ENCODE measurements at places on chromosomes 12 and 14.

DNA sequence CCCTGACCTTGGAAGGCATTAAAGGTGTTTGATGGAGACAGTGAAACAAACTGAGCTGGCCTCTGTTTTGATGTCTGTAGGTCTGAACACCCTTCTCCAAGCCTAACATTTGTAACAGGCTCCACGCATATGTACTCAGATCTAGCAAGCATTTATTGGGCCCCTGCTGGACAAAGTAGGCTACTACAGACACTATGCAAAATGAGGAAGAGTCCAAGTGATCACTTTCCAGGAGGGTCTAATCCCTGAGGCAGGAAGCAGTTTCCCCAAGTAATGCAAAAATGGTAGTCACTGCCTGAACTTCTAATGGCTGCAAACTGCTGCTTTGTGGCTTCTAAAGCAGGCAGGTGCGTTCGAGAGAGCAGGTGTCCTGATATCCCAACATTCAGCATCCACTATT lies 405.8 kb downstream of the MED13L start:
- DNase-seq: no peak

GRCh38 chr12:2959192-2959504 lies at the start of gene TEAD4:
Gene TEAD4 (plus strand): TSS chr12:2959397.
- no peak for DNase-seq

- DNase-seq: no peak
Measured at GRCh38 chr12:59867689-59868088, 271.9 kb downstream of the SLC16A7 start.

DNA sequence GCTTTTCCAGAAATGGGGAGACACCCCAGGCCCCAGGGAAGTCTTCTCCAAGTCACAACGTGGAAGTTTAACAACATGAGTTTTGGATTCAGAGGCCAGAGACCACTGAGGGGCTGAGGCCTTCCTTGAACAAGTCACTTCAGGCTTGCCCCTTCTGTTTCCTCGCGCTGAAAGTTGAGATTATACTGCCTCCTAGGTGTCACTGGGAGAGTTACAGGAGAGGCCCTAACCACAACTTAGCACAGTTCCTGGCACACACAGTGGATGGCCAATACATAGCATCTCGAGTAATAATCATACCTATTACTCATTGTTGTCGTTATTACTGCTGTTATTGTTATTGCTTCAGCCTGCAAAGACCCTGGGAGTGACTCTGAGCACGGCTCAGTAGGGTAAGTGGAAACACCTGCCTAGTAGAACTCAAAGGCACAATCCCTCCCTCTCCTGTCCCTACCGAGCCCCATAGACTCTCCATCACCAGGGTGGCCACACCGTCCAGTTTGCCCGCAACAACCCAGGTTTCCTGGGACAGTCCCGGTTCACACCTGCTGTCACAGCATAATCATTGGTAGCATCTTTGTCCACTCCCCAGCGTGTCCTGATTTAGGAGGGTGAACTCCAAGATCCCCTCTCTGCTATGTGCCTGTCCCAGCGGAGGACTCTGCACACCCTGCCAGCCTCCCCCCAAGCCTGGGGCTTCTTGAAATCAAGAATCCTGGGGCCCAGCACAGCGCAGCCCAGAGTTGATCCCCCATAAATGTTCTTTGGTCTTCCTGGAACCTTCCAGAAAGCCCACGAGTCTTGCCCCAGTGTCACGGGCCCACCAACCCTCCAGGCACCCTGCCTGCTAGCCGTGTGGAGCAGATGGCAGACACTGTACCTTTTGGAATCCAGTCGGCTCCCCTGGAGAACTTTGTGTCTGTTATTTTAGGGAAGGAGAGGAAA lies 85.0 kb downstream of the SYNE3 start:
- no peak for DNase-seq

- DNase-seq: no peak
Measured at GRCh38 chr12:69497308-69498026, 27.3 kb downstream of the FRS2 start.
